ENCODE measurements at places on chromosomes 11 and 22.

GRCh38 chr11:17601256-17601671, 54.2 kb downstream of the OTOG start:
- DNase-seq, result no peak

DNA sequence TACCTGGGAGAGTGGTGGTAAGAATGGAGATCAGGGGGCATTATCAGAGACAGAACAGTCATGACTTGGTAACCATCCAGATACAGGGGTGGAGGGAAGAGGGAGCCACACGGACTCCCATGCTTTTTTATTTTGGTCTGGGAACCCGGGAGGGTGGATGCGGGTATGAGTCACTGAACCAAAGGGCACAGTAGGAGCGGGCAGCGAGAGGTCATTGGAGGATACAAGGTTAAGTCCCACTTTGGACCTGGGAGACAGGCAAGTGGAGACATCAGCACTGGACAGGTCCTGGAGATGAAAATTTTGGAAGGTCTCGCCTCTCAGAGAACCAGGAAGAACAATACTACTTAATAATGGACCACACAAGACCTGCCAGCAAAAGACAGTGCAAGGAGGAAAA, 6.7 kb downstream of the HDHD5 start:
- no peak for DNase-seq

GRCh38 chr22:38041760-38042487, 15.3 kb upstream of the PICK1 start:
- DNase-seq, result no peak

DNA sequence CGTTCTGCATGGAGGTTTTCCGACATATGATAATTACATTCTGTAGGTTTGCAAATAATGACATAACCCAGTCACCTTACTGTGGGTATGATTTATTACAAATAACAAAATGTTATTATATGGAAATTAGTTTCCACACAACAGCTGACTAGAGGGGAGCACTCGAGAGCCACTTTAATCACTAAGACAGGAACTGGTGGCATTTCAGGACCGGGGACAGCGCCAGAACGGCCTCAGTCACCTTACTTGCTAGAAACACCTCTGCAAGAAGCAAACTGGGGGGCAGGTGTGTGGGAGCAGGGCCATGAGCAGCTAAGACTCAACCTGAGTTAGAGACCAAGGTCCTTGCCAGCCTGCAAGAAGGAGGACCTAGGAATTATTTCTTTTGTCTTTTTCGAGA, 199.9 kb downstream of the DSCAML1 start:
- no peak for DNase-seq

DNA sequence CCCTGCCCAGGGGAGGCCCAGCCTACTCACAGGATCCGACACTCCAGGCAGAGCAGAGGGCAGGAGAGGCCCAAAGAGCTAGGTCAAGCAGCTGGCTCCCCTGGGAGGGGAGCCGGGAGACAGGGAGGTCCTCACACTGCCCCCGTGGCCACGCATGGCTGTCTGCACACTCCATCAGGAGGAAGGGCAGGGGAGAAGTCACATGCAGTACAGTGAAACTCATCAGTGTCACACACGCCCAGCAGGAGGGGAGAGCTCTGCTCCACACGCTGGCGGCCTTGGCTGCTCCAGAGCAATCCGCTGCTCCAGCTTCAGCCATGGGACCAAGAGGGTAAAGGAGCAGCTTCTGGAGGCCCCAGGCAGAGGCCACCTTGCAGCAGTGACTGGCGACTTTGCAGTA, 14.3 kb downstream of the TCIRG1 start:
- DNase-seq, result no peak

DNA sequence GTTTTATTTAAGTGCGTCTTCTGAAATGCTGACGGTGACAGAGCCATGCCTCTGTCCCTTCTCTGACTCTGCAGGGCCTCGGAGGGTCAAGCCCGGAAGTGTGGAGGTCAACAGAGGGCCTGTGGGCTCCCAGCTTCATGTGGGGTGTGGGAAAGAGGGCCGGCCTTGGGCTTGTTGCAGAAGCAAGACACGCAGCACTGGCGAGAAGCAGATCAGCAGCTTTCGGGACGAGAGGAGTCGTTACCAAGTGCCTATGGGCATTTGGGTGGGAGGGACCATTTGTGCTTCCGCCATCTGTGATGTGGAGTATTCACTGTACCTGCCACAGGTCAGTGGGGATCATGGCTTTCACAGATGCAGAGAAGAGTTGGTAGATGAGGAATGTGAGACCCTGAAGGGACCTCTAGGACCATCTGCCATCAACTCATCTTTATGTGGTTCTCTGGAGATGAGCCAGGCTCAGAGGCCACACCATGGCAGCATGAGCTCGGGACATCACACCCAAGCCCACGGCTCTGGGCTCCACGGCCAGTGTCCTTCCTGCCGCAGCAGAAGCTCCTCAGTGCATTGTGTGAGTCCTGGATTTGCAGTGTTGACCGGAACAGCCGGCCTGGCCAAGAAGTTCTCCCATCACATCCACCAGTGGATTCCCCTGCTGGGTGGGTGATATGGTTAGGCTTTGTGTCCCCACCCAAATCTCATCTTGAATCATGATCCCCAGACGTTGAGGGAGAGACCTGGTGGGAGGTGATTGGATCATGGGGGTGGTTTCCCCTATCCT, 590.7 kb downstream of the TBC1D22A start:
- no peak for DNase-seq

DNA sequence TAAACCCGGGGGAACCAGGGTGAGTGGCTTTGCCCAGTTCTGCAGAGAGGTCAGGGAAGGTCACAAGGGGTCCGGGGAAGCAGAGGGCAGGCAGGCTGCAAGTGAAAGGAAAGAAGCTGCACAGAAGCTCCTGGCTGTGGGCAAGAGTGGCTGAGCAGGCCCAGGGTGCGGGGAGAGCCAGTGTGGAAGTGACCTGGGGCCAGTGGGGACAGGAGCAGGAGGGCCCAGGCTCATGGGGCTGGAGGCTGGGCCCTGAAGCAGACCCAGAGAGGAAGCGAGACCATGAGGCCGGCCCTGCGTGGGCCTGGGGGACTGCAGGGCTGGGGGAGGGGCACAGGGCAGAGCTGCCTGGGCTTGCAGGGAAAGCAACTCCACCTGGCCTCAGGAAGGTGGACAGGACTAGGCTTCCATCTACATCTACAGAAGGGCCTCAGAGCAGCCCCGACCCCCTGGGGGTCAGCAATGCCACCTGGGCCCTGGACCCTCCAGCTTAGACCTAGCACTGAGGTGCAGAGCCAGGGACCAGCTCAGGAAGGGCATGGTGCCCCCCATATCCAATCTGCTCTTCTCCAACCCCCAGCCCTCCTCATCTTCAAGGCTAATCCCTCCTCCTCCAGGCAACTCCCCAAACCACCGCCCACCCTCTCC, 11.6 kb downstream of the IGF2 start:
- DNase-seq, result no peak

- DNase-seq, result no peak
Measured at GRCh38 chr22:46030231-46030880, 53.4 kb upstream of the WNT7B start.

DNA sequence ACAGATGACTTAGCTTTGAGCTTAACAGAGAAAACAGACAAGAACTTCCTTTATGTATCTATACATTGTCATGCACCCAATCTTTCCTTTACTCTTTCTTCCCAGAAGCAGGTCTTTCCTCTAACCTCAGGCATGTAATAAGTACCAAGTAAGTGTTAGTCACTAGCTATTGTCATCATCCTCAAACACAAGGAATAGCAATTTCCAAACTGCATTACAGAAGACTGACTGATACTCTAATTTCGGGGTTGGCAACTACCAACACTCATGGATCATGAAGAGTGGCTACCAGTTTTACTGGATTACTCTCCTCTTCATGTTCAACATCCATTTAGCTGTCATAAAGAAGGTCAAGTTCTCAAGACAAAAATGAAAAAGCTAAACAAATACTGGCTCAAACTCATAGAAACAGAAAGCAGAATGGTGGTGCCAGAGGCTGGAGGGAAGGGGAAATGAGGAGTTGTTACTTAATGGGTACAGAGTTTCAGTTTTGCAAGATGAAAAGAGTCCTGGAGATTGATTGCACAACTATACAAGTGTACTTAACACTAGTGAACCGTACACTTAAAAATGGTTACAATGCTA, 111.6 kb downstream of the SIK3 start:
- no peak for DNase-seq

GRCh38 chr11:78821371-78822306, 247.0 kb upstream of the NARS2 start:
- no peak for DNase-seq

DNA sequence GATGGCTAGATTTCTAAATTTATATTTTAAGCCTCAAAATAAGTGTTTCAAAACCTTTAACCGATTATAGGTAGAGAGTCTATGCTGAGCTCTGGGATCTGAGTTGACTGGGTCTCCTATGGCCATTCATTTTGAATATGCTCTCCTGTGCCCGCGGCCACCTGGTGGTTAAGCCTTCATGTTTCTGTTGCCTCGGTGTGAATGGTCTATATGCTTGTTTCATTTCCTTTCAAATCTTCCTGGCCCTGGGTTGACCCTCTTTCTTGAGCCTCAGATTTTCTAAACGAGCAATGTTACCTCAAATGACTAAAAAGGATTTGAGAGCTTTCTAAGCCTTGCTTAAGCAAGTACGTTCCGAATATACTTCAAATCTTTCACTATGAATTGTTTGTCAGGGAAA, 789.4 kb upstream of the KIRREL3 start:
- no peak for DNase-seq

- no peak for DNase-seq
Measured at GRCh38 chr11:39255648-39256047, 2203.8 kb downstream of the LRRC4C start.

- no peak for DNase-seq
Measured at GRCh38 chr11:11071486-11071885, 213.6 kb upstream of the ZBED5 start.

DNA sequence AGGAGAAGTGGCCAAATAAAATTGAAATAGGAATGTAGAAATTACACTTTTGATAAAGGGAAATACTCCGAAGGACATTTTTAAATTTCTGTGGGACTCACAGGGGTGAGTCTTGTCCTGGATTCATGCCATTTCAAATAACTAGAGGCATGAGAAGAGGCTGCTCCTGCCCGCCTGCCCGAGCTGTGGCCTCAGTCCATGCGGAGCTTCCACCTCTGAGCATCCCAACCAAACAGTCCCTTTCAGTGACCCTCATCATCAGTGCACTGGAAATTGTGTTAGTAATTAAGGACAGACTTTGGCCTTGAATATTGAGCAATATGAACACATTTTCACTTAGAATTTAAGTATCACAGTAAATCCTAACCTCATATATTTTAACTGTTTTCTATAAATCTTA, 25.6 kb downstream of the GRIA4 start:
- DNase-seq, result no peak

- no peak for DNase-seq
Measured at GRCh38 chr11:132992838-132993631, 539.3 kb downstream of the OPCML start.

- DNase-seq, result no peak
Measured at GRCh38 chr22:27617214-27617881, 184.2 kb downstream of the MN1 start.

- no peak for DNase-seq
Measured at GRCh38 chr11:120635136-120635810, 123.7 kb downstream of the GRIK4 start.

- DNase-seq, result no peak
Measured at GRCh38 chr11:34380696-34381095, 22.9 kb upstream of the ABTB2 start.

DNA sequence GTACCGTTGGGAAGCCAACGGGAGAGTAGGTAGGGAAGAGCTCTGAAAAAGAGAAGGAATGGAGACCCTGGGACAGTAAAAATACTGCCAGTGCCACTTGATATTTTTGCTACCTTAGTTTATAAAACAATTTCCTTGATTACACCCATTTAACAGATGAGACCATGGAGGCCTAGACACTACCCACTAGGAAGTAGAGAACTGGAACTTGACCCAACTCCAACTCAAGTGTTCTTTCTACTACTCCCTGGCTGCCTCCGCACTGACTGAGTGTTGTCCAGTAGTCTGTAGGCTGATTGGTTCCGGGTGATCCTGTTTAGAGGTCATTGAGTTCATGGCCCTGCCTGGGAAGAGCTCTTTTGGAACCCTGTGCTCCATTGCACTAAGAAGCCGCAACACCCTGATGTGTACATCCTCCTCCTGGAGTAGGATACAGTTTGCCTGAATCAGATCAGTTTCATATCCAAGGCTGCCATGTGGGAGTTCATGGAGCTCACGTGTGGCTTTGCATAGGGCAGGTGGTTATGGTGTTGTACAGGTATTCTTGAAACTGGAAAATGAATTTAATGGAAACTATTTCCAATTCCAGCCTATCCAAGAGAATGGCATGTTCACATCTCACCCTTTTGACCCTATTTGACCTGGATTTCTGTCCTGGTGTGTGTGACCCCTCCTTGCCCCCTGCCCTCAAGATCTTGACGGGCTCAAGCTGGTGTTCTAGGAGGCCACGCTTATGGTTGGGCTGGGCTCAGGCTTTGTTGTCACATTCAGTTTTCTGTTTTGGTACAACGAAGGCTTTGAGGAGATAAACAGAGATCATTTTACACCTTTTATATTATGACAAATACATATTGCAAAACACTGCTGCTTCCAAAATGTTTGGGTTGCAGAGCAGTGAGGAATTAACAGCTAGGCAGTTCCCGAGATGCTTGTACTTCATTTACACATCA, 102.2 kb upstream of the NNMT start:
- DNase-seq, result no peak

DNA sequence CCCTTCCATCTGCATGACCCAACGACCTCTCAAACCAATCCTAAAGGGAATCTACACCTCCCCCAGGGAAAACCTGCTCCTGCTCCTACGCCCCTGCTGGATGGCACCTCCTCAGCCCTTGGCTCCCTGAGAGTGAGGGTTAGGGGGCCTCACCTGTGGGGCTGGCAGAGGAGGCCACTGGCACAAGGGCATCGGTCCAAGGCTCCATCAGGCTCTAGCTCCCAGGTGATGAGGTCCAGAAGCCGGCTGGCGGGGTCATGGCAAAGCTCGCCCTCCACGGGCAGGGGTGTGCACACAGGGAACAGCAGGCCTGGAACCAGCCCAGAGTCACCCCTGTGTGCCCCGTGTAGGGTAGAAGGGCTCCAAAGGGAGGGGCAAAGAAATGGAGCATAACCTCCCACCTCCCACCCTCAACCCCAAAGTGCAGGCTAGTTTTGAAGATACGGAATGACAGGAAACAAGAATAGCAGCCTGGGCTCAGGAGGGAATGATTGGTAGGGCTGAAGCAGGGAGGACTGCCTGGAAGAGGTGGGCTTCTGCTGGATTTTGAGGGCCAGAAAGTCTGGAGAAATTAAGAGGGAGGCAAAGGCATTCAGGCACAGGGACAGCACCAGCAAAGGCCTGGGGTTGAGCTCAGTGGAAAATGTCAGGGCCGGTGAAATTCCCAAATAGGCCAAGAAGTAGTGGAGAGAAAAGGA, 42.6 kb downstream of the DKK3 start:
- DNase-seq, result no peak

DNA sequence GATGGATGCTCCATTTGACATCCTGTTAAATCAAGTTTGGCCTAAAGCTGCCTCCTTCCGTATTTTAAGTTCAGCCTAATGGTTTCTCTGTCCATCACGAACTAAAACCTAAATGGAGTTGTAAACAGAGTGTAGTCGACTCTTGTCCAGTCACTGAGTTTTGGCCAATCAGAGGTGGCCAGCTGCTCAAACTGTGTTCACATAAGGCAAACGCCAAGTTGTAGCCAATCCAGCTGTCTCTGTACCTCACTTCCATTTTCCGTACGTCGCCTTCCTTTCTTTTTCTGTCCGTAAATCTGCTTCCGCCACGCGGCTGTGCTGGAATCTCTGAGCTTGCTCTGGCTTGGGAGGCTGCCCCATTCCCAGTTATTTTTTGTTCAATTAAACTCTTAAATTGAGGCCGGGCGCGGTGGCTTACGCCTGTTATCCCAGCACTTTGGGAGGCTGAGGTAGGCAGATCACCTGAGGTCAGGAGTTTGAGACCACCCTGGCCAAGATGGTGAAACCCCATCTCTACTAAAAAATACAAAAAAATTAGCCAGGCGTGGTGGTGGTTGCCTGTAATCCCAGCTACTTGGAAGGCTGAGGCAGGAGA, 20.7 kb upstream of the CARS1 start:
- DNase-seq, result no peak
